ENCODE measurements at places on chromosomes 6 and 20.

- DNase-seq, result no peak
Observed at GRCh38 chr20:35122756-35123405, 24.3 kb downstream of the EDEM2 start.

GRCh38 chr6:39553860-39554802 is 171.1 kb downstream of the KIF6 start:
- no peak for DNase-seq

DNA sequence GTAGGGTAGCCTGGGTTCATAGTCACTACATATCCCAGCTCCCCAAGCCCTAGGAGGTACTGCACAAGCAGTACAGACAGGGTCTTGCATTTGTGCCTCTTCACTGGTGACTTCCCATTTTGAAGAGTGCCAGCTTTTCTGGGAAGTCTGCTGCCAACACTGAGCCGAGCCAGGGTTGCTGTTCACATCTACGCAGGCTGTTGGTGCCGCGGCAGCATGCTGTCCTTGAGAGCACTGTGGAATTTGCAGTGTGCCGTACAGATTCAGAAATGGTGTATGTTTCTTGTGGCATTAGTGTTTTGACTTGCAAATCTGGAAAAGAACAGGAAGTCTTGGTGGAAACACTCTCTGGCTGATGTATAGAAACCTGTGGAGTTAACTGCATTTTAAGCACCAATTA is 67.5 kb downstream of the JARID2 start:
- DNase-seq, result no peak

GRCh38 chr6:122718616-122719015 is 60.9 kb upstream of the FABP7 start:
- DNase-seq, result no peak

DNA sequence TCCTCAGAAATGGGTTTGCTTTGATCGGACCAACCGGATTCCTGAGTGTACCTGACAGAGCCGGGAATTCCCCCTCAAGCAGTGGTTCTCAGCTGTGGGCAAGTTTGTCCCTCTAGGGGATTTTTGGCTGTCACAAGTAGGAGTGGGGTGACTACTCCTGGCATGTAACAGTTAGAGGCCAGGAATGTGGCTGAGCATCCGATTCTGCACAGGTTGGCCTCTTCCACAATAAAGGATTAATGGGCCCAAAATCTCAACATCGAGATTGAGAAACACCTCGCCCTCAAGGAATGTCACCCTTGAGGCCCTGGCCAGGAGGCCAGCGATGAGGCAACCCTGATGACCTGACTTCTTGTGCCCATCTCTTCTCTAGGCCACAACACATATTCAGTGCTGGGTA is 7.9 kb downstream of the AGPAT4 start:
- no peak for DNase-seq

GRCh38 chr6:106692112-106692818 is 62.9 kb downstream of the QRSL1 start:
- no peak for DNase-seq

DNA sequence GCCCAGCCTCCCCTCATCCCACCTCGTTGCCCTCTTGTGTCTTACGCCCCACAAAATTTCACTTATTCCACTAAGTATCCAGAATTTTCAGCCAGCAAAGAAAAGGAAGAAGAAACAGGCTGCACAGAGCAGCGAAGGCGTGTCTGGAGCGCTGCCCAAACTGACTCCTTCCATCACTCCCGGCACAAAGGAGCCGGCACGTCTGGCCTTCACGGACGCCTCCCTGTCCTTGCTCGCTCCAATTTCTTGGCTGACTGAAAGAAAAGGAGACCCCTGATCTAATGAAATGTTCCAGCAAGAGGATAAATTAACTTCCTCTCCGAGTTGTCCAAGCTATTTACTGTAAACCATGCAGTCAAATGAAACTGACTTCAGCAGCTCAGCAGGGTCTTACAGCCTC is 152.3 kb upstream of the CDH4 start:
- no peak for DNase-seq

- DNase-seq, result no peak
Observed at GRCh38 chr6:139628270-139628669, 253.8 kb upstream of the CITED2 start.

- no peak for DNase-seq
Observed at GRCh38 chr20:9566977-9567376, 52.6 kb downstream of the LAMP5 start.

DNA sequence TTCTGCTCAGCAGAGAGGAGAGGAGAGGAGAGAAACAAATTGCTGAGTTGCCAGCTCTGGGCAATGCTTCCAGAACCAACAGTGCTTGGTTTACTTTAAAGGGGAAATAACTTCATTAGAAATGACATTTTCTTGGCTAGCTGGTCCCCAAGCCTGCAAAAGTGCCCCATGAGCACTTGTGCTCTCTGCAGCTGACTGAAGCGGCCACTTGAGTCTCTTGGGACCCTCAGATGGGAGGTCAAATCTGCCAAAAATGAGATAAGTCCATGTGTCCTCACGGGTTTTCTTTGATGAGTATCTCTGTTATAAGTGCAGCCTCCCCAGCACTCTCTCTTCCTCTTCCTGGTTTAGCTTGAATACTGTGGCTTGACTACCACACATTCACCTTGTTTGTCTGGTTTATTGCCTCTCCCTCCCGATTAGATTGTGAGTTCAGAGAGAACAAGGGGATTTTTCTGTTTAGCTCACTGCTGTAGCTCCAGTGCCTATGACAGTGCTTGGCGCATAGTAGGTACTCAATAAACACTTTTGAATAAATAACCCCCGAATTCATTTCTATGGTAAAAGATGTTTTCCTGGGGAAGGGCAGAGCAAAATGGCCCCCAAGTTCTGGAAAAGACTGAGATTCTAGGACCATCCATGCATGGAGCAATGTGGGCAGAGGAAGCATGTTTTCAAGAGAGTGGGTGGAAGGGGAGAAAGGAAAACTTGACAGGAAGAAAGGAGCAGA is 7.0 kb upstream of the RIN2 start:
- no peak for DNase-seq

DNA sequence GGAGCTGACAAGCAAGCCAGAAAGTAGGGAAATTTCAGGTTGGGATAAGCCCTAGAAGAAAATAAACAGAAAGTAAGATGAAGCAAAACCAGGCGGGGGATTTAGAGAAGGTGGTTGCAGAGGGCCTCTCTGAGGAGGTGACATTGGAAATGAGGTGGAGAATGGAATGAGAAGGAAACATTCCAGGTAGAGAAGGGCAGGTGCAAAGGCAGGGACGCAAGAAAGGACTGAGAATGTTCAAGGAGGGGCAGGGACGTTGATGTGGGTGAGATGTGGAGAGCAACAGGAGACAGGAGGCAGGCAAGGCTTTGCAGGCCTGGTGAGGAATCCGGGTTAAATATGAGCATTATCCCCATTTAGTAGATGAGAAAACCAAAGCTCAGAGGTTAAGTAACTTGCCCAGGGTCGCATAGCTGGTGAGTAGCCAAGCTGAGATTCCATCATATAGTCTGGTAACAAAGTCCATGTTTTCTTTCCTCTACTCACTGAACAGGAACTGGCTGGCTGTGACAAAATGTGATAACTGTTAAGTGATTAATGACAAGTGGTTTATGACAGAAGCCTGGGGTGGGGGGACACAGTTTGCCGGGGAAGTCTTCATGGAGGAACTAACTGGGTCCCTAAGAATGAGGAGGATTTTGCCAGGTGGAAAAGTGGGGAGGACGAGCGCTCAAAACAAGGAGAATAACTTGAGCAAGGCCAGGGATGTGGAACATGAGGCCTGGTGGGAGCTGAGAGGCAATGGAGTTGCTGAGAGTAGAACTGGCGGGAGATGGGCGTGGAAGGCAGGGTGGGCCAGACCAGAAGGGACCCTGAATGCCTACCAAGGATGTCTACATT is 32.6 kb downstream of the MRPL14 start:
- DNase-seq, result no peak

DNA sequence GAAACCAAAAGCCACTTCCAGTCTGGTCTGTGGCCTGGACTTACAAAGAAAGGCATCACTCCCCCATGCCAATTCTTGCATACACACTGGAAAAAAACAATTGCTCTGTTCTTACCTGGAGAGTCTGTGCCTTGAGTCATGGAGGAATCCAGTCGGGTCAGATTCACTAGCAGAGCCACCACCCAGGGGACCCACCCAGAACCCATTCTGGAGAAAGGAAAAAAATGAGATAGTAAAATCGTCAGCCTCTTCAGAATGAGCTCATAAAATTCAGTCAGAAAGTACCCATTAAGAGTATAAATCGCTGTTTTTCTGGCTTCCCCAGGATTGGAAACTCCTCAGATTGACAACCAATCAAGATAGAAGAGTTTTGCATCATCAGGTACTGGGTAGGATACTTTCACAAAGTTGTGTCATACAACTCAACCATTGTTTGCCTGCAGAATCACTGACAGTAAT is at the start of gene HLA-DOB:
HLA-DOB (minus strand) TSS at position 257 of the 459 bp plus-strand sequence; CDS start at position 206, 51 bp downstream.
- peak; percentile 40 for DNase-seq

DNA sequence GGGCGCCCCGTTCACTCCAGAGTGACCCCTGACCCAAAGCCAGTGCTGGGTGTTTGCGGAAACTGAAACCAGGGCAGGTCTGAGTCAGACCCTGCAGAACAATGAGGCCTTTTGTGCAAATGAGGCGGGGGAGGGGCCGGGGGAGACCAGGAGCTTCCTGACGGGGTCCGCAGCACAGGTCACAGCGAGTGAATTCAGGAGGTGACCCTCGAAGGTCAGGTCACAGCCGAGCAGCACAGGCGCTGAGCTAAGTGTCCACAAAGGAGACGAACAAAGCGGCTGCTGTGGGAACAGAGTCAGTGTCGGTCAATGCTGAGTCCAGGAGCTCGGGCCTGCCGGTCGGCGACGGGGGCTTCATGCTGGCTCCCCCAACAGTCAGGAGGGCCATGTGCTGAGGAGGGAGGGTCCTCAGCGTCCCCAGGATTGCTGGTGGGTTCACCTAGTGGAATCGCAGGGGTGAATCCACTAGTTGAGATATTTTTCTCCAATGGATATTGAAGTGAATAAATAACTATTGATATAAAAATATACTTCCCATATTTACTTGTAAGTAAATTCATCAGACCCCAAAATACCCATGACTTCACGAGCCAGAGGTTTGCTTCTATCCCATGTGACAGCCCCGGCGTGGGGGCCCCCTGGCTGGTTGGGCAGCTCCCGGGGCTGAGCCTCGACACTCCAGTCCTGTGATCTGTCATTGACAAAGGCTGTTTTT is 188.4 kb upstream of the SULF2 start:
- no peak for DNase-seq
